Subcutaneous adipose tissue (tissue), 4 donors: ENCODE measurements at places on chromosomes 11 and 22. TPM values are rescaled to one million over a fixed set of nuclear protein-coding genes. Genes with fewer than 3 reads are reported as not detected.

The CARNS1 gene
- total RNA-seq: 0.38 TPM

The SMIM35 gene
- total RNA-seq: not detected

The OR1S1 gene
- not detected for total RNA-seq

The B3GAT1 gene
- total RNA-seq: not detected
